Kidney (tissue), 22 donors: ENCODE measurements at places on chromosomes 5 and 9.

DNA sequence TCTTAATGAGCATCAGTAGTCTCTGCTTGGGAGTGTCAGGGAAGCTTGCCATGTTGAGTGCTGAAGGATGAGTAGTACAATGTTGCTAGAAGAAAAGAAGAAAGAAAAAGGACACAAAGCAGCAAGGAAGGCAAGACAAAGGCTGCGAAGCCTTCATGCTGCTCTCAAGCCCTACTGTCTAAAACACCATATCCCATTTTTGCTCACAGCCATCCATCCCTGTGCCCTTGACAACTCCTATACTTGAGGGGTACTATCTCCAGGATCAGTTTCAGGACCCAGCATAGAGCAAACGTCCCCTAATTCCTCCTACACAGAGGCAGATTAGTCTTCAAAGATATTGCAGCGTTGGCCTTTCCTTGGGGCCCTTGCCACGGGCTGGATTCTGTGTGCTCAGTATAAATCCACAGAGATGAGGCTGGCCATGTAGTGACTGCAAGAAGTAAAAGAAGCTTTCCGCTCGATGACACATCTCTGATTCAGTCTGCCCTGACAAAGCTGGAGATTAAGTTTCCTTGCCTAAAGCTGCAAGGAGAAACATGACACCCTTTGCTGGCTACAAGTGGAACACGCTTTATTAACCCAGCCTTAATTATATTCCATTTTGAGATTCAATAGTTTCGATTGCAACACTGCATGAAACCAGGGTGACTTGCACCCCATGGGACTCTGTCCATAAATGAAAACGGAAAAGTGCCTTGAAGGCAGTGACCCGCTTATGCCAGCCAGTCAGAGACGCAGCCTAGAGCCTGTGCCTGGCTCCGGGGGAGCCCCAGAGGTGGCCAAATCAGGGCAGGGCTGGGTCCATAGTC, 304.6 kb downstream of the ACTL7B start:
- DNase-seq = peak; percentile 70

GRCh38 chr5:53276825-53277224, 167.3 kb upstream of the MOCS2 start:
- no peak for DNase-seq

DNA sequence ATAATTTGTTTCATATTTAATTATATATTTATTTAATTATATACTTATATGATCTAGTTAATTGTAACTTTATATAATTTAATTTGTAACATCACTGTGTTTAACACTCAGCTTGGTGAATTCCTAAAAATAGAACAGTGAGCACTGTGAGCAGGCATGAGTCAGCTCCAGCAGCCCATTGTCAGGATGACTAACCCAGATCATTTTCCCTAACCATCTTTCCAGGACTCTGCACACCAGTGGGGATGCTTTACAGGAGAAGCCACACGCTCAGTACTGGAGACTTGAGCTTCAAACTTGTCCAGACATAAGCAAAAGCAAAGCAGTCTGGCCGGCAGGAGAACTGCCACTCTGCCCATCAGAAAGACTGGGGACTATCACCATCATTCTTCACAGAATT, 446.2 kb upstream of the TRPC7 start:
- no peak for DNase-seq

DNA sequence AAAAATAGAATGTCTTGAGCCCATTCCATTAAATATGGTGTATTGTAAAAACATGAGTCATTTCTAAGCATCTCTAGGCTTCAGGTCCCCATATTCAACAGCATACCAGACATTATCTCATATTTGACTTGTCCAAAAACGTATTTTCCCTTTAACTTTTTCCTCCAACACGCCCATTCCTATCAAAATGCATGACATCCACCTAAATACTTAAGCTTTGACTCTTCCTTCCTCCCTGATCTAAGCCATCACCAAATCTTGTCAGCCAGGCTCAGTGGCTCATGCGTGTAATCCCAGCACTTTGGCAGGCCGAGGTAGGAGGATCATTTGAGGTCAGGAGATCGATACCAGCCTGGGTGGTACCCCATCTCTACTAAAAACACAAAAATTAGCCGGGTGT, 23.9 kb downstream of the VCP start:
- no peak for DNase-seq

- DNase-seq = no peak
Measured at GRCh38 chr5:76473661-76474060, 70.6 kb downstream of the IQGAP2 start.

- peak; percentile 76 for DNase-seq
Measured at GRCh38 chr5:170427672-170428236, 38.6 kb upstream of the KCNMB1 start.

GRCh38 chr9:110214090-110214489, 6.1 kb upstream of the C9orf152 start:
- no peak for DNase-seq

DNA sequence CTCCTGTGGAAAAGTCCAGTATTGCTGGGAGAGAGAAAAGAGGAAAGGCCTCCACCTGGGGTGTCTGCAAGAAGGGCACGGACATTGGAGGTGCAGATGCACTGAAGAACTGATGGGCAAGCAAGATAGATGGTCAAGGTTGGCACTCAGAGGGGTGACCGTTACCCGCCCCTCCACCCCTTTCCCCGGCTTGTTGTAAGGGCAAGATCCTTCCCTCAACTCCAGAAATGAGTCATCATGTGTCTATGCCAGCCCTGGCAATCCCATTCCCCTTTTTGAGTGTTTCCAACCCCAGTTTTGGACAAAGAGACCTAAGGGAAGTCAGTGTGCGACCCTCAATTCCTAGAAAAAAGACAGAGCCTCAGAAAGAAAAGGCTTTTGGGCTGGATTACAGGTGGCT, 34.9 kb upstream of the ATP6V1G1 start:
- DNase-seq = no peak

- no peak for DNase-seq
Measured at GRCh38 chr5:129125819-129126218, 31.3 kb downstream of the ISOC1 start.

DNA sequence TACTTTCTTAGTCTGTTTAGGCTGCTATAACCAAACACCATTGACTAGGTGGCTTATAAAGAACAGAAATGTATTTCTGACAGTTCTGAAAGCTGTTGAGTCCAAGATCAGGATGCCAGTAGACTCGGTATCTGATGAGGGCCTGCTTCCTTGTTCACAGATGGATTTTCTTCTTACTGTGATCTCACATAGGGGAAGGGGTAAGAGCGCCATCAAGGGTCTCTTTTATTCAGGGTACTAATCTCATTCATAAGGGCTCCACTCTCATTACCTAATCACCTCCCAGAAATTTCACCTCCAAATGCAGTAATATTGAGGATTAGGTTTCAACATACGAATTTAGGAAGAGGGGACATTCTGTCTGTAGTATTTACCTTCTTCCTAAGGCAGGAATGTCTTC, 384.0 kb upstream of the DMAC1 start:
- DNase-seq = no peak

DNA sequence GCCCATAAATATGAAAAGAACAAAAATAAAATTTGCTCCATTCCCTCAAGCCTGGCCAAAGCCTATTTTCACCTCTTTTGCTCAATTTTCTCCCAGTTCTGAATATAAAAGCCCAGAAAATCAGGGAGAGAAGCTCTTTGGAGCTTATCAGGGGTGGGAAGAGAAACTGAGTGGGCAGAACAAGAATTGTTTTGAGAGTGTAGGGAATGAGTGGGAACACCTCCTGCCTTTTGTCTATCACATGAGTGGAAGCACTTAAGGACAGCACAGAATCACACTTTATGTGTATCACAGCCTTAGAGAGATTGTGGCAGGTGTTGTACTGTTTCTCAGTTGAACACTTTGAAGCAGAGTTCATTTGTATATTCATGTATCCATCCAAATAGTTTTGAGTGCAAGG, 139.2 kb upstream of the HMHB1 start:
- no peak for DNase-seq

DNA sequence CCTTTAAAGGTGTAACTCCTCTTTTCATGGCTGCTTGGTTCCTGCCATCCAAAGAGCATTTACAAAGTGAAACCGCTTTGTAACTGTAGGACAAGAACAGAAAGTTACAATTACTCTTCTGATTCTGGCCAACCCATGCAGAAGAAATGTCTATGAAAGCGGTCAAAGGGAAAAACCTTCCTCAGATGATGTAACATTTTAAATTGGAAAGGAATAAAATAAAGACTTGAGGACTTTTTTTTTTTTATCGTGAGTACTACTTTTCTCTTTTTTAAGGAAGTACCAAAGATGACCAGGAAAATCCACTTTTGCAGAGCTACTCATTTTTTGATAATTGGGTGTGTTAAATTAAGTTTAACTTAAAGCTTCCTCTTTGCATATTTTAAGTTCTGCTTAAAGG, 13.0 kb upstream of the C9orf72 start:
- DNase-seq = no peak

DNA sequence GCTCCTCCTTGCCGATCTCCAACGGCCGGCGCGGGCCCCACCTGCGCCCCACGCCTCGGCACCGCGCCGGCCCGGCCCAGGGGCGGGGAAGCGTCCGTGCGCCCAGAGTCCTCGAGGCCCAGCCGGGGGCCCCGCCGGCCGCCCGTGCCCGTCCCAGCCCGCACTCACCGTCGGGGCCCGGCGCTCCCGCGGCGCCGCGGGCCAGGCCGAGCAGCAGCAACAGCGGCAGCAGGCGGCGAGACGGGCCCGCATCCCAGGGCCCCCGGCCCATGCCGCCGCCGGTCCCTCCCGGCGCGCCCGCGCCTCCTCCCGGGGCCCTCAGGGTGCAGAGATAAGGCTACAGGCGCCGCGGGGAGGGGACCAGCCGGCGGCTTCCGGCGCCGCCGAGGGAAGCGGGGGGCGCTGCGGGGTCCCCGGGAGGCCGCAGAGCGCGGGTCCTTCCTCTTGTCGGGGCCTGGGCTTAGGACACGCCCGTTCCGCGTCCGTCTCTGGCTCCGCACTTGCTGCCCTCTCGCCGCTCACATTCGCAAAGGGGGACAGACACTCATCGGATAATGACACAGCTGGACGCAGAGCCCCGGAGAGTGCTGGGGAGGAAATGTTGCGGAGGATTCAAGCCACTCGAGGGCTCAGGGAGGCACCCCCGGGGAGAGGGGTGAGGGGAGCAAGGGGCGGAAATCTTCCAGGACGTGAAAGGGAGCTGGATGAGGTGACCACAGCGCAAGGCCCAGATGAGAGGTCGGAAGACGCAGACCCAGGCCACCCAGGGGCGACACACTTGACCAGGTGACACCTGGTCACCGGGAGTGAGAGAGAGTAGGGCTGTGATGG, at the start of gene SUSD1:
SUSD1 (minus strand) TSS at position 333 of the 831 bp plus-strand sequence; CDS start at position 271, 62 bp downstream.
- DNase-seq = peak; percentile 84

GRCh38 chr5:9483779-9484178, 62.1 kb downstream of the SEMA5A start:
- DNase-seq = peak; percentile 10

DNA sequence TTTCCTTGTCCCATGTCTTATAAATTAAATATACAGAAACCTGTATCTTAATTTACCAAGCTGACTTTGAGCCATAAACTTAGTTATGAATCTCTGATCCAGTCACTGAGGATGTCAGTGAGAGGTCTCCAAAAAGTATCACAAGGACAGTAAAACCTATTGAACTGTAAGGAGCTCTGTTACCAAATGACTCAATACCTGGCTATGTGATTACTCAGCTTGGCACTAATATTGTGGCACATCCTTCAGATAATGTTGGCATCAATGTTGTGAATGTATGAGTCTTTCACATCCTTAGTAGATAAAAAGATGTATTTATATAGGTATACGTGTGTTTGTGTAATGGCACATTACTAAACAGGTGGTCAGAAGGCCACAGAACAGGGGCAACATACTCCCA, 18.0 kb upstream of the CAPSL start:
- no peak for DNase-seq

DNA sequence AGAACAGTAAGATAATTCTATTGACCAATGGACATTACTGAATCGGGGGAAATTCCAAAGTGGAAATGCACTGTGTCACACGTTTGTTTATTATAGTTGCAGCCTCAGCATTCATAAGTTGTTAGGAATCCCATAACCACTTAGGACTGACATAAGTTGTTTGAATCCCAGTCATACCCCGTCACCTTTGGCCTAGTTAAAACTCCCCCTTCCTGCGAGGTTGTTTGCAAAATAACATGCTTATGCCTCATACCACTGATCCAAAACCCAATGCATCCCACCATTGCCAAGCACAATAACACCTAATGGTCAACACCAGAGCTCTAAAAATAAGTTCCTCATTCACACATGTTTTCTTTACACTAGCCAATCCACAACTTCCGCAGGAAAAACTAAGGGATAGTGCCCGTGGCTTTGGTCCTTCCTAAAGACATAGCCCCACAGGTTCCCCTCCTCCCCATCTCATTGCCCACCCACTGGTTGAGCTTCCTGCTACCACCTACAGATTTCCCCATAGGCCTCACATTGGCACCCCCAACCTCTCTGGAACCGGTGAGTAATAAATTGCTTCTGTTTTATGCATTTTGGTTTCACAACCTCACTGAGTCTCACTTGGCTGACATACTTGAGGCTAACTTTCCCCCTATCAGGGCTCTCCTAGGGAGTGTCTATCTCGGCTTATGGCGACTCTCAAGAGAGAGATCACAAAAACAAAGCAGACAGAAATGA, 42.3 kb upstream of the MUSK start:
- no peak for DNase-seq

- DNase-seq = no peak
Measured at GRCh38 chr5:100779669-100780375, 123.3 kb downstream of the ST8SIA4 start.

GRCh38 chr9:126932871-126933321, 18.3 kb downstream of the RALGPS1 start:
- no peak for DNase-seq

GRCh38 chr5:132102101-132102701, 28.6 kb downstream of the CSF2 start:
- no peak for DNase-seq

DNA sequence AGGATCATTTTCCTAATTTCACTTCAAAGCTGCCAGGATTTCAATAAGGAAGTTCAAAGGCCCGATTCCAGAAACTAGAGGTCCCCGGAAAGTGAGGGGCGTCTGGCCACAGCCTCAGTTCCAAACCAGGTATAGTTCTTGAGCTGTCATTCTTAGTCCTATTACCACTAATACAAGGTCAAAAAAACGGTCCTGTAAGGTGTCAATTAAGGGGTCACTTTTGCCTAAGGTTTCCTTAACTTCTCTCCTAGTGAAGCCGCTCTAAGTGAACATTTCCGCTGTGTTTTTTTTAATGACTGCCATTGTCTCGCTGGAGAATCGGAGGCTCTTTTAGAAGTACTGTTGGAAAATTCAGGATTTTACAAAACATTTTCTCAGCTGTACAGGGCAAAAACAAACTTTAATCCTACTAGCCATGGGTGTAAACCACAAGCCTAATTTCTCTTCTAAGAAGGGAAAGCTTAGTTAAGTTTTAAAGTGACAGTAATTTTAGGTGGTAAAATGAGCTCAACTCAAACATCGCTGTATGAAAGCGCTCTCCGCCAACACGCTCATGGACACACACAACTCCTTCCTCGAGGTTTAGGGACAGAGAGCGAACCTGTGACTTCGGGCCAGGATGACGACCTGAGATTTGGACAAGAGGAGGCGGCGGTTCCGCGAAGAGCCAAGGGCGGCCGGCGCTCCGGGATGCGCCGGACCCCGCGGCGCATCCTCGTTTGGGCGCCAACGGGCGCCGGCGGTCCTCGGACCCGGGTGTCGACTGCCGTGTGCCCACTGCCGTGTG, 76.7 kb upstream of the IFNE start:
- peak; percentile 25 for DNase-seq

GRCh38 chr5:136984772-136985446, 514.2 kb downstream of the SPOCK1 start:
- no peak for DNase-seq
